ENCODE measurements at places on chromosomes 7 and 10. TPM values are rescaled to one million over a fixed set of nuclear protein-coding genes. Genes with fewer than 3 reads are reported as not detected.

DNA sequence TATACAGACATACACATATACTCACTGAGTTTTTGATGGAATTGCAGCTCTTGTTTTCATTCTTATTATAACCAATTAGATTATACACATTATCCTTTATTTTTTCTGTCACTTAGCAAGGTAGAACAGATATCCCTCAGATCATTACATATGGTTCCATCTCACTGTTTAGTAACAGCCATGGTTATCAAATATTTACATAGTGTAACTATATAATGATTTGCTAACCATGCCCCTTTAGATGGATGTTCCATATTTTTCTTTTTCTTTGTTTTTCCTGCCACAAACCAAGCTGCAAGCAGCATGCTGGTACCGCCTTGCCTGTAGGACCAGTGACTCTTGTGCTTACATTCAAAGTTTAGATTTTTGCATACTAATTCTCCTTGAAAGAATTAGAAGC, 163.4 kb upstream of the NFE2L3 start:
- DNase-seq: no peak
- H3K36me3 ChIP-seq: no peaks in the 10 kb centered on the region
- H3K27ac ChIP-seq: no peak overlapping the region
- H3K4me1 ChIP-seq: no peaks in the 10 kb centered on the region
- H3K27me3 ChIP-seq: peaks cover 29% of the 10 kb centered on the region
- no peak overlapping the region for H3K4me3 ChIP-seq

DNA sequence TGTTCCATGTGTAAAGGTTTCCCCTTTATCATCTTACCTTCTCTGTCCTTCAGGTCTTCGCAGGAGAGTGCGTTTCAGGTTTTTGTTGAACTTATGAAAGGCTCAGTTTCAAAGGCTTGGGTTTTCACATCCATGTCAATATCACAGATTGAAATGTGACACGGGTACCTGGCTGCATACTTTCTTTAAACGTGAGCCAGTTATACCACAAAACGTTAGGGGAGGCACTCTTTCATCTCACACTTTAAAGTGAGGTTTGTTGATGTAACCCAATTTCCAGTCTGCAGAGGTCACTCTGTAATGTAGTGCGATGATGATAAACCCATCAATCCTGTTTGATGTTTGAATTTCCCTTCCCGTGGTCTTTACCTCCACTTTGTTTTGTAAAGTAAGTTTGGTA, 506.9 kb downstream of the SUGCT start:
- H3K4me1 ChIP-seq: peaks cover 5% of the 10 kb centered on the region
- no peak overlapping the region for H3K4me3 ChIP-seq
- H3K27me3 ChIP-seq: peaks cover 4% of the 10 kb centered on the region
- no peaks in the 10 kb centered on the region for H3K36me3 ChIP-seq

GRCh38 chr7:824664-825063, 7.6 kb upstream of the SUN1 start:
- peaks cover 23% of the 10 kb centered on the region for H3K36me3 ChIP-seq
- H3K27me3 ChIP-seq: no peaks in the 10 kb centered on the region
- no peak overlapping the region for H3K4me3 ChIP-seq
- no peak overlapping the region for H3K27ac ChIP-seq
- DNase-seq: no peak
- peaks cover 18% of the 10 kb centered on the region for H3K4me1 ChIP-seq

The HGF gene
- total RNA-seq: not detected

DNA sequence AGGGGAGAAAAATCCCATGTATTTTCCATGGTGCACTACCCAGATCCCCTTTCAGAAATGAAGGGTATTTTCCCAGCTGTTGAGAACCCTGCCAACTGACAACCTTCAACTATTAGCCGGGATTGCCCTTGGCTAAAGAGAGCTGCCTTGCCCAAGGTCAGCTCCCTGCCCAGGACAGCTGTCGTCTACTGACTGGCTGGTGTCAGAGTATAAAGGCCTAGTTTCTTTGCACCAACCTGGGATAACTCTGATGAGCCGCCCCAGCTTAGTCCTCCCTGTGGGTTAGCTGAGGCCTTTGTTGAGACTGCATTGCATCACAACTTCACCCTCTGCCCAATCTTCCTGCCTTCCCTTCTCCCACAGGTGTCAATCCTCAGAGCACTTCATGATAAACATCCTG, 147.2 kb upstream of the RHEB start:
- H3K36me3 ChIP-seq: peaks cover 2% of the 10 kb centered on the region
- DNase-seq: no peak
- H3K27ac ChIP-seq: no peak overlapping the region
- no peak overlapping the region for H3K4me3 ChIP-seq
- H3K27me3 ChIP-seq: no peaks in the 10 kb centered on the region

DNA sequence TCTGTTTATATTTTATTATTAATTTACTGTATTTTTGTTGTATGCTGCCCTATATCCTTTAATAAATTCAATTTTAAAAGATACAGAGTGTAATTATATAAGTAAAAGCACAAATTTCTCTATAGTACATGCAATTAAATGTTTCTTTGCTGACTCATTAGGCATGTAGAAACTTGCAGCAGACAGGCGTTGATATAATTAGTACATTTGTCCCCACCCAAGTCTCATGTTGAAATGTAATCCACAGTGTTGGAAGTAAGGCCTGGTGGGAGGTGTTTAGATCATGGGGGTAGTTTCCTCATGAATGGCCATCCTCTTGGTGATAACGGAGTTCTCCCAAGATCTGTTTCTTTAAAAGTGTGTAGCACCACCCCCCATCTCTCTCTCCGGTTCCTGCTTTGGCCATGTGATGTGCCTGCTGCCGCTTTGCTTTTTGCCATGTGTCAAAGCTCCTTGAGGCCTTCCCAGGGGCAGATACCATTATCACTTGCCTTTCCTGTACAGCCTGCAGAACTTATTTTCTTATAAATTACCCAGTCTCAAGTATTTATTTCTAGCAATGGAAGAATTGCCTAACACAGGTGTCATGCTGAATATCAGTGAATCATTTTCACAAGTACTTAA, 63.7 kb downstream of the TSPAN12 start:
- no peaks in the 10 kb centered on the region for H3K4me1 ChIP-seq
- no peak overlapping the region for H3K27ac ChIP-seq
- no peaks in the 10 kb centered on the region for H3K36me3 ChIP-seq
- DNase-seq: no peak
- peaks cover 6% of the 10 kb centered on the region for H3K27me3 ChIP-seq
- no peak overlapping the region for H3K4me3 ChIP-seq

The TAF5 gene
- total RNA-seq: 12.1 TPM

DNA sequence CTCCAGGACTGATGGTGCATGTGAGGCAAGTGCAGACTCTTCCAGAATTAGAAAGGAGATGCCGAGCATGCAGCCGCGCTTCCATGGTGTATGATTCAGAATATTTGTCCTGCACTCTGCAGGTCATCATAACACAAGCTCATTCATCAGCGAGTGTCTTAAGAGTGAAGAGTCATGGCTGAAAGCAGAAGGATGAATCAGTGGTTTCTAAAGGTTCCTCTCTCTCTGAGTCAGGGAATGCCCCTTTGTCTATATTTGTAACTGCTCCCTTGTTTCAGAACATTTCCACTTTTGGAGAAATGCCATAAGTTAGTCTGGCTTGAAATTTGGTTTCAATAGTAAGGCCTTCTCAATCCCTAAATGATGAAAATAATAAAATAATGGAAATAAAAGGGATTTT, 52.3 kb downstream of the HECW1 start:
- H3K4me1 ChIP-seq: no peaks in the 10 kb centered on the region
- DNase-seq: no peak
- H3K36me3 ChIP-seq: no peaks in the 10 kb centered on the region

DNA sequence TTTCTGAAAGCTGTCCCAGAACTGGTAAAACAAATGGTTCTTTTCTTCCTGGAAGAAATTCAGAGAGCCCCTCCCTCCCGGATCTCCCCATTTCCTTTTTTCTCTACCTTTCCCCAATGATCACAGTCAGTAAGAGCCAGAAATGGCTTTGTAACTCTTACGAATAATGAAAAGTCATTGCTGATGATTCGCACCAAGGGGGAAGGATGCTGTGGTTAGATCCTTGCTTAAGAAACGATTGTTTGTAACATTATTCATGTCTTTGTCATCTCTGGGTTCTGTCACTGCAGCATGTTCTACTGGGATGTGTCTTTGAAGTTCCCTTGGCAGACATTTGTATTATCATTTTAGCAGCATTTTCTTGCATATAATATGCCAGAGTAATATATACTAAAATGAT, 138.9 kb downstream of the CACNB2 start:
- no peaks in the 10 kb centered on the region for H3K36me3 ChIP-seq
- no peak for DNase-seq
- H3K27ac ChIP-seq: no peak overlapping the region
- H3K27me3 ChIP-seq: no peaks in the 10 kb centered on the region
- H3K4me1 ChIP-seq: no peaks in the 10 kb centered on the region

- no peak overlapping the region for H3K27ac ChIP-seq
- H3K27me3 ChIP-seq: no peaks in the 10 kb centered on the region
- no peak overlapping the region for H3K4me3 ChIP-seq
- no peak for DNase-seq
- H3K36me3 ChIP-seq: no peaks in the 10 kb centered on the region
These were observed 8.2 kb upstream of the MACC1 start for GRCh38 chr7:20225384-20225783.

The TMEM130 gene
- not detected for total RNA-seq

The DGKB gene
- not detected for total RNA-seq

GRCh38 chr10:12748186-12748585, 253.3 kb downstream of the CCDC3 start:
- H3K4me1 ChIP-seq: no peaks in the 10 kb centered on the region
- no peak for DNase-seq

The PDK4 gene
- not detected for total RNA-seq

DNA sequence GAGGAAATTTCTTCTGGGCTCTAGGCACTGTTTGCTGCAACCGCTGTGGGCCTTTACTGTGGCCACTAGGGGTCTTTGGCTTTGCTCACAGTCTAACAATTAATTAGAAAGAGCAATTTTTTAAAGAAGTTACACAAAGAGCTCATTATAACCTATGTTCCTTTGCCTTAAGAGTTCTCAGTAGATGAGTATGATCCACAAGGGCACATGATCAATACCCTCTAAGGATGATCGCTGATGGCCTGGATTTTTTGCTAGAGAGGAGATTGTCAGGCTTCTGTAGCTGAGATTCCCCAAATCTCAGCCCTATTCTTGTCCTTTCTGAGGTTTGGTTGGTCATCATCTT, 80.8 kb upstream of the RHOBTB1 start:
- H3K36me3 ChIP-seq: no peaks in the 10 kb centered on the region
- no peaks in the 10 kb centered on the region for H3K4me1 ChIP-seq
- H3K27me3 ChIP-seq: peaks cover 13% of the 10 kb centered on the region
- no peak overlapping the region for H3K4me3 ChIP-seq

GRCh38 chr7:4549681-4550080, 132.4 kb upstream of the FOXK1 start:
- H3K27ac ChIP-seq: no peak overlapping the region
- H3K4me1 ChIP-seq: no peaks in the 10 kb centered on the region
- no peaks in the 10 kb centered on the region for H3K27me3 ChIP-seq
- no peak overlapping the region for H3K4me3 ChIP-seq

DNA sequence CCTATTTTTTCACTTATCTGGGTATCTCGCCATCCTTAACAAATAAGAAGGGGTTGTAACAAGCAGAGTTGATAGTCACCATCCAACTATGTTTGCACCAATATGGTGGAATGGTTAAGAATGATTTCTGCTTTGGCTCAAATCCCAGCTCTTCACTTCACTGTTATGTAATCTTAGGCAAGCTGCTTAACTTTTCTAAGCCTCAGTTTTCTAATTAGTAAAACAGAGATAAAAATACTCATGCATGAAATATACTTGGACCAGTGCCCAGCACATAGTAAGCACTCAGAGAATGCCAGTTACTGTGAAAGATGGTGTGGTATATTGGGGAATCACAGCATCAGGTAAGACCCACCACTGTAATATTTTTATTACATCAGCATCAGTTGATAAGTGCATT, 33.6 kb downstream of the ABCB1 start:
- no peaks in the 10 kb centered on the region for H3K27me3 ChIP-seq
- DNase-seq: no peak
- H3K4me1 ChIP-seq: peaks cover 1% of the 10 kb centered on the region
- H3K36me3 ChIP-seq: no peaks in the 10 kb centered on the region
- H3K27ac ChIP-seq: no peak overlapping the region

The RALA gene
- 35.5 TPM for total RNA-seq

The FGFBP3 gene
- total RNA-seq: 2.7 TPM

- no peaks in the 10 kb centered on the region for H3K27me3 ChIP-seq
- no peak overlapping the region for H3K27ac ChIP-seq
- H3K4me1 ChIP-seq: no peaks in the 10 kb centered on the region
- no peak for DNase-seq
- no peaks in the 10 kb centered on the region for H3K36me3 ChIP-seq
- H3K4me3 ChIP-seq: no peak overlapping the region
These were observed 86.4 kb upstream of the DGKB start for GRCh38 chr7:14988941-14989340.

DNA sequence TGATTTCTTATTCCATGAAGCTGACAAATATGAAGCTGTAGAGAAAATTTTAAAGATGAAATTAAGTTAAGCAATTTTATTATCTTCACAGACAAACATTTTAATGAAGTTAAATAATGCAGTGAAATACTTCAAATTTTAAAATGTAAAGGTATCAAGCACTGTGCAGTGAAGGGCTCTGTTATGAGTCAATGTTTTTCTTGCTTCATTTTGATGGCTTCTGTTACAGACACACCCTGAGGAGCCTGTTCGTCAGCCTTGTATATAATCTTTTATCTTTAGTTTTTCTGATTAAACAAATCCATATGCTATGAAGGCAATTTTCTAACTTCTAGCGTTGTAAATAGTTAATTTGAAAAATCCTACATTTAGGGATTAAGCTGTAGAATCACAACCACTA, 18.5 kb downstream of the VSTM2A start:
- no peak for DNase-seq
- no peaks in the 10 kb centered on the region for H3K27me3 ChIP-seq
- H3K36me3 ChIP-seq: no peaks in the 10 kb centered on the region

GRCh38 chr7:83796760-83797159, 147.8 kb upstream of the SEMA3E start:
- H3K27ac ChIP-seq: no peak overlapping the region
- H3K27me3 ChIP-seq: no peaks in the 10 kb centered on the region
- no peaks in the 10 kb centered on the region for H3K4me1 ChIP-seq
- no peaks in the 10 kb centered on the region for H3K36me3 ChIP-seq

The RBM20 gene
- total RNA-seq: not detected

DNA sequence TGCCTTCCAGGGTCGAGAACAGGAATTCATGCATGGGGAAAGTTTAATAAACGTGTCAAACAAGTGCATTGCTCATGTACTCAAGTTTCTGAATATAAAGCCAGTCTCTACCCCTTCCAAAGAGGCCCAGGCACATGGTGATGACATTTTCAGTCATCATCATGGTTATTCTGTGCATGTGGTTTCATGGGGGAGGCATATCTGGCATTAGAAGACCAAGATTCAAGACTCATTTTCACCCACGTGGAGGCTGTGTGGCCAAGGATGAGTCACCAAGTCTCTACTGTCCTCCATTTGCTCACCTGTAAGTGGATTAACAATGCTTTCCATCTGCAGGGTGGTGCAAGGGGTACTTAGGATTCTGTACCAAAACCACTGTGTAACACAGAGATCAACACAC, 34.0 kb upstream of the CNPY1 start:
- H3K4me3 ChIP-seq: no peak overlapping the region
- no peaks in the 10 kb centered on the region for H3K36me3 ChIP-seq
- no peak for DNase-seq
- H3K27me3 ChIP-seq: peaks cover 25% of the 10 kb centered on the region
- H3K27ac ChIP-seq: no peak overlapping the region
- peaks cover 6% of the 10 kb centered on the region for H3K4me1 ChIP-seq

The MSMB gene
- not detected for total RNA-seq

The ASB10 gene
- total RNA-seq: not detected

Measured in activated CD4-positive, alpha-beta T cell treated with anti-CD3 and anti-CD28 coated beads, Interleukin-2, amount 10 ng/mL, durations not matched to agents 24 days and 14 days (primary cell).